ENCODE measurements at places on chromosomes 3 and 15.

- no peak for DNase-seq
Measured at GRCh38 chr15:67920524-67921240, 80.8 kb upstream of the RNU6-1 start.

- DNase-seq: no peak
Measured at GRCh38 chr3:115512565-115513415, 110.5 kb upstream of the GAP43 start.

- DNase-seq: no peak
Measured at GRCh38 chr3:43964640-43965039, 273.9 kb downstream of the ABHD5 start.

DNA sequence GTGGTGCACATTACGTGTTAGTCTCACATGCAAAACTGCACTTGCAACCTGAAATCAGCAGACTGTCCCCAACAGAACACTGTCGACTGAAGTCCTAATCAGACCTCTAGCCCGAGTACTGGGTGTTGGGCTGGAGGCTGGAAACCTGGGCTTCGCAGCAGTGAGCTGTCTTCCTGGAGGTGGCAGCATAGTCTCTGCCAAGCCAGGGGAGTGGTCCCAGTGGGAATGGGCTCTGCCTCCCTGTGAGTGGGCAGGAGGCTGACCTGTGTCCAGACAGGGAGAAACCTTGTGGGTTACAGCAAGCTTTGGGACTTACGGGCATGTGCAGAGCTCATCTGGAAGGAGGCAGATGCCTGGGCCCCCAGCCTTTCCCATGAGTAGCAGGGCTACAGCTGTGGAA lies 38.2 kb upstream of the MYZAP start:
- no peak for DNase-seq

DNA sequence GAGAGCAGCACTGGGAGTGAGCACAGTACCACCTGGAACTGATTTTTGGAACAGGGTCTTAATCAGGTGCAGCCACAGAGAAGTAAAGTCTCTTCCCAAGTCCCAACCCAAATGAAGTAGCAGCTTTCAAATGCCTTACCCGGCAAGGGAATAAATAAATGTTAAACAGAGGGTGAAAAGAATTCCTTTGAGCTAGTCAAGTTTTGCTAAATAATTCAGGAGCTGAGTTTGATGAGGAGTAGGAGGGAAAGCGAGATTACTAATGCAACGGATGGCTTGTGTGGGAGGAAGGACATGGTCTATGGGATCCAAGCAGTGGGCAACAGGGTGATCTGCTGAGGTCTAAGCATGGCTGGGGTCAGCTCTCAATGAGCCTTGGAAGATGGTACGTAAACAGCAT lies 204.5 kb upstream of the ST8SIA2 start:
- no peak for DNase-seq

- no peak for DNase-seq
Measured at GRCh38 chr3:52912885-52913731, 15.8 kb upstream of the STIMATE start.

GRCh38 chr3:184786280-184786941 lies 25.6 kb upstream of the VPS8 start:
- no peak for DNase-seq

- no peak for DNase-seq
Measured at GRCh38 chr15:88918738-88919137, 5.6 kb upstream of the MFGE8 start.

- DNase-seq: no peak
Measured at GRCh38 chr3:79361748-79362378, 405.9 kb downstream of the ROBO1 start.

- no peak for DNase-seq
Measured at GRCh38 chr3:77795013-77795412, 755.1 kb downstream of the ROBO2 start.

GRCh38 chr15:50145451-50145872 lies 26.4 kb upstream of the ATP8B4 start:
- no peak for DNase-seq
